ENCODE measurements at places on chromosomes 3 and 15. TPM values are rescaled to one million over a fixed set of nuclear protein-coding genes. Genes with fewer than 3 reads are reported as not detected.

The C3orf49 gene
- total RNA-seq = not detected

The CNBP gene
- total RNA-seq = 269 TPM

The SERINC4 gene
- total RNA-seq = not detected

The GCNT3 gene
- total RNA-seq = under 0.01 TPM

The TRIM42 gene
- total RNA-seq = not detected

The SETMAR gene
- total RNA-seq = 10.4 TPM

The TMEM212 gene
- not detected for total RNA-seq

The ANKRD34C gene
- total RNA-seq = not detected

The HEG1 gene
- 146 TPM for total RNA-seq

The IQCF5 gene
- total RNA-seq = not detected

The ZNF620 gene
- total RNA-seq = 1.9 TPM

All from regular cardiac myocyte (primary cell).